ENCODE measurements at places on chromosomes 4 and X.
A peak's percentile ranks its signal among the peaks of the same experiment; 100 is the strongest.

GRCh38 chr4:153539422-153539821, 73.3 kb downstream of the TMEM131L start:
- no peak for DNase-seq

DNA sequence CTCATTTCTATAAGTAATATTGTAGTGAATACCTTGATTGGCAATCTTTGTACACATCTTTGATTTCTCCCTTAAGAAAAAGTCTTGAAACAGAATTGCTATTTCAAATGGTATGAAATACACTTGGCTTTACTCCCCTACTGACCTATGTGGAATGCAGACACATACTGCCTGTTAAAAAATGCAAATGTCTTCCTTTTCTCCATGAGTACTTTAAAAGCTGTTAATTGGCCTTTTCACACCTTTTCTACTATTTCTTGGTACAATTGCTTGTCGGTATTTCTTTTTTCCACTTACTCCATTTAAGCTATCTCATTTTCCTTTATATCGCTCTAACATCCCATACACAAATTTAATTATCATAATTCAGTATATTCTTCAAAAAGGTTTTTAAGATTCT, 87.2 kb downstream of the FRYL start:
- DNase-seq, result no peak

DNA sequence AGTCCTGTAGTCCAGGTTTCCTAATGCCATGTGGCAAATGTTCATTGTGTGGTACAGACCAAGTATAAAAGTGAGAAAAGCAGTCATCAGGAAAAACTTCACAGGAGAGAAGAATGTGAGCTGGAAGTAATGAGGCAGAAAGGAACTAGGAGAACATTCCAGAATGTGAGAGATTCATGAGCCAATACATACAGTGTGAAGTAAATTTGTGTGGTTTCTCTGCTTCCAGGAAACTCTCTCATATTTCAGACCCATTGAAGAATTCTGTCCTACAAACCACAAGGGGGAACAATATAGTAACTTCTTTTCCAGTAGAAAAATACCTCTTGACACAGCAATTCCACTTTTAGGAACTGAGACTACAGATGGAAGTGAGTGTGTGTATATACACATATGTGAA, 136.5 kb downstream of the RNF150 start:
- DNase-seq, result no peak

- no peak for DNase-seq
These were observed 26.7 kb upstream of the TBC1D19 start for GRCh38 chr4:26557164-26557563.

GRCh38 chrX:110286106-110286505, 31.8 kb downstream of the AMMECR1 start:
- DNase-seq, result no peak

- DNase-seq, result no peak
These were observed 268.5 kb downstream of the CHIC1 start for GRCh38 chrX:73831500-73831899.

DNA sequence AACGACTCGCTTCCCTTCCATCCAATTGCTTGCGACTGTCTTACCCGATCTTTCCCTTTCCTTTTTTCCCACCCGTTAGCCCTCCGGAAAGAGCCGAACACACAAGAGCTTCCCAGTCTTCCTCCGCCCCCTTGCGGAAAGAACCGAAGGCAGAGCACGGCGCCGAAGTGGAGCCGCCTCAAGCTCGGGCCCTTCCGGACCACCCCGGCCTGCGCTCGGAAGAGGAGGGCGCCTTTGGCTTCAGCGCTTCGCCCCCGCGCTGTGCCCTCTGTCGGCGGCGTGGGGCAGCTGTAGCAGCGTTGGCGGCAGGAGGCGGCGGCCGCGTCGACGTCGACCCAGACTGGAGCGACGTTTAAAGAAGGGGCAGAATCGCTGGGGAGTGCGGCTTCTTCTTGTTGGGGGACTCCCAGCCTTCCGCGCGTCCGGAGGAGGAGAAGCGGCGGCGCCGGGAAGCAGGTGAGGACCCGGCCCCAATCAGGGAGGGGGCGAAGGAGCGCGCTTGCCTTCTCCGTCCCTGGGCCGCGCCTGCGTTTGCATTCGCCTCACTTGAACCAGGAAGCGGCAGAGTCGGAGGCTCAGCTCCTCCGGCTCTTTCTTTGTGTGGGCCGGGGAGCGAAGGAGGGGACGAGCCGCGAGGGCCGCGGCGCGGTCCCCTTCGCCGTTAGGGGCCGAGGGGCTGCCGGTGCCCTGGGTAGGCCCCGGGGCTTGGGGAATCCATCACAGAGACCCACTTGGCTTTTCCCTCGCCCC, at the start of gene ZBTB33:
Gene ZBTB33, plus strand, starts transcription at position 291 of the 750 bp plus-strand sequence. CDS start 2,604 bp downstream, outside the sequence.
- peak; percentile 79 for DNase-seq

DNA sequence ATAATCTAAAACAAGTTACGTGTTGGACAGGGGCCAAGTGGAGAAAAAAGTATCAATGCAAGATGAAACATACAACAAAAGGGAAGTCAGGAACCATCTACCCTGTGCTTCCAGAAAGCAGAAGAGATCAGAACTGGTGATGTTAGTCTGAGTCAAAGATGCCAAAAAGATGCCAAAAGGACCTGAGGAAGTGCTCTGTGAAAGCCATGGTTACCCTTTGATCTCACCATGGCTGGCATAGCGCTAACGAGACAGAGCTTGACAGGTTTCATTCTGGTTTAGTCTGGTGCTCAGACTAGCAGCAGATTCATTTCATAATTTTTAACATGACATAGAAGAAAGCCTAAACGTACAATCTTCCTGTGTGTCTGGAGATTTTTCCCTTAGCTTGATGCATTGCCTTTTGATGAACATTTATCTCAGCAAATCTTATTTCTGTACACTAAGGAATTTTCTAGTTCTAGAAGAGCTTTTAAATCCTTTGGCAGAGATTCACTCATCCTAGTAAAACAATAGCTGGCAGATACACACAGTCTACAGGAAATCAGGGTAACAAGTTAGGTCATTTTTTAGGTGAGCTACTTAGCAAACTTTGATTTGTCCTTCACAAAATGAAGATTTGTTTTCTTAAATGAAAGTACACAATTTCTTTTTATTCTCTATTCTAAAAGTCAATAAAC, 87.7 kb downstream of the COL25A1 start:
- DNase-seq, result no peak

Measured in stimulated activated CD8-positive, alpha-beta memory T cell treated with anti-CD3 and anti-CD28 coated beads, Interleukin-15, amount 100 ng/mL, for 48 hours (primary cell).